Activated gamma-delta T cell treated with Interleukin-2 at 50 U/mL for 16 hours (primary cell): ENCODE measurements at places on chromosomes 3 and 15.
A peak's percentile ranks its signal among the peaks of the same experiment; 100 is the strongest.

DNA sequence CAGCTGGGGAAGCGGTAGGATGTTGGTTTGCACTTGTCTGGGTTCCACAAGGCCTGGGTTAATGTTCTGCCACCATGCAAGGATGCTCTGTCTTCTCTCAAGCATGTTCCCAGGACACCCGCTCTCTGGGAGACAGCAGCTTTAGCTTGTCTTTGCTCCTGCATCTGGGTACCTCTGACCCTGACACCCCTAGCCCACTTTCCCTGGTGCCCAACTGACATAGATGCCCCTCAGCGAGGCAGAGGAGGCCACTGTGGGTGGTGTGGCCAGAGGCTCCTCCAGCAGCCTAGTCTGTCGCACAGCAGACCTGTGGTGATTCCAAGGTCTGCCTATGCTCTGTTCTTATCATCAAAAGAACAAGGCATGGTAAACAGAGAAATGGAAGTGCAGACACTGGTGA lies 83.6 kb upstream of the ALDH1L1 start:
- DNase-seq = no peak

GRCh38 chr15:66855041-66855440 lies 153.0 kb downstream of the SMAD6 start:
- no peak for DNase-seq

GRCh38 chr3:139357899-139358298 lies 14.1 kb downstream of the MRPS22 start:
- DNase-seq = no peak

DNA sequence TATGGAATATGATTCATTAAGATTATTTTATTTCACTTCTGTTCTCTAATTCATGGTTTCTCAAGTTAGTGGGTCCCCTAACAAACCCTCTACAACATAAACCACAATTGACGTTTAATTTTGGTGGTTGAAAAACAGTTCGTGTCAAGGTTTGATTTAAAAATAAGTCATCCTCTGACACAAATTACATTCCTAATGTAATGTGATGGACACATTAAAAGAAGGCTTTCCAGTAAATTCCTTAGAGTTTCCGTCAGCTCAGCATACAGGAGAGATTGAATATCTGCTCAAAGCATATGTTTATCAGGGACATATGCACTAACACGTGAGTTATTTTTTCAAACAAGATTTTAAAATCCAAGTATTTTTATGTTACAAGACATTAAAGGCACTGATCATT lies 626.5 kb upstream of the ADAMTS9 start:
- DNase-seq = no peak

- DNase-seq = no peak
These were observed 635 bp downstream of the CD276 start for GRCh38 chr15:73684581-73685455.

GRCh38 chr3:129934234-129935123 lies 40.0 kb upstream of the TRH start:
- peak; percentile 17 for DNase-seq

- no peak for DNase-seq
These were observed 42.0 kb downstream of the FRMD4B start for GRCh38 chr3:69343875-69344274.

DNA sequence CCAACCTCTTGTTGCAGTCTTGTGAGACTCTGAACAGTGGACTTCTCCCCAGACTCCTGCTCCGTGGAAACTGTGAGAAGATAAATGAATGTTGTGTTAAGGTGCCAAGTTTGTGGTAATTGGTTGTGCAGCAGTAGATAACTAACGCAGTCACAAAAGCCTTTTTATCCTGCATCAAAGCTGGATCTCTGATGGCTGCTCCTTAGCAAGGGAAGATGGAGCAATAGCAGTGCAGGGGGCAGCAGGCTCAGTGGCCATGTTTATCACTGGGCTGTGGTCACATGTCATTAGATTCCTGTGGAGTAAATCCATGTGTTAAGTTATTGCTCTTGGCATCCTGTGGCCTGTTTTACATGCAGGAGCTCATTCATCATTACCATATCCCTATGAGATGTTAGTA lies 13.5 kb downstream of the CMTM7 start:
- DNase-seq = no peak

GRCh38 chr3:64575211-64575844 lies 112.5 kb downstream of the ADAMTS9 start:
- DNase-seq = no peak

- no peak for DNase-seq
These were observed 41.6 kb upstream of the STRIT1 start for GRCh38 chr3:155334914-155335723.

GRCh38 chr3:106809623-106810299 lies 567.5 kb upstream of the CCDC54 start:
- no peak for DNase-seq

DNA sequence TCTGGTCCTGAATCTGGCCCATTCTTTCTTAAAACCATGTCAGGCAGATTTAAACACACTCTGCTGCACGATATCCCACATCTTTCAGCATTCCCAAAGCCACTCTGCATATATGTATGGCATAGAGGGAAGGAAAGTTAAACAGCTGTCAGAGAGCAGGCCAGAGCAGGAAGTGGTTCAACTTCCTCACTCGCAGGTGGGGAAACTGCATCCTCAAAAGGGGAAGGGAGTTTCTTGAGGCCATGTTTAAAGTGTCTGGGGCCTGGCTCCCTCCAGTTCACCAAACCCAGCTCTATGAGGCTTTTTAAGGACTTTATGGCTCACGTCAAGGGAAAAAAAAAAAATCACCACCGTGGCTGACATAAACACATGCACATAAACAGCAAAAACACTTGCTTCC lies 123.1 kb downstream of the OPA1 start:
- DNase-seq = no peak

GRCh38 chr15:33994005-33994615 lies 25.8 kb downstream of the CHRM5 start:
- no peak for DNase-seq

DNA sequence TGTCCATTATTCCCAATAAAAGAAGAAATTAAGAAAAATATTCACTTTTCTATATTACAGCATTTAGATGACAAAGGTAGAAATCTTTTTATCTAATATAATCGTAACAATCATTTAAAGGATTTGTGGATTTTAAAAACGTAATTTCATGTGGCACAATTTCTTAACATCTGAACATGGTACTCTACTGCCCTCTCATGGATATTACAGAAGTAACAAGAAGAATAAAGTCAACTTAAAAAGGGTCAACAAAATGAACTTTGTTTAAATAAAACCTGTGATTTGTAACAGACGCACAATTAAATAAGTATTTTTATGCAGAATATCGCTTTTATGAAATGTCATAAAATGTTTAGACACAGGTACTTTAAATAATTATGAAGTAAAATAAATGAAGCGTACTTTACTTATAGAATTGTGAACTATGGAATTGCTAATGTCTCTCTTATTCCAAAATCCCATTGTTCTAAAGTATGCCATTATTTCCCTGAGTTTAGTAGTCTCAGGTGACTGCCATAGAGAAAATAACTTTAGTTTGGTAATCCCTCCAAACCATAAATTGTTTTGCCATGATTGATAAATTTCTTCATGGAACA lies 366.8 kb upstream of the ZNF385D start:
- DNase-seq = no peak

GRCh38 chr15:78536134-78536533 lies 4.1 kb upstream of the PSMA4 start:
- DNase-seq = no peak

DNA sequence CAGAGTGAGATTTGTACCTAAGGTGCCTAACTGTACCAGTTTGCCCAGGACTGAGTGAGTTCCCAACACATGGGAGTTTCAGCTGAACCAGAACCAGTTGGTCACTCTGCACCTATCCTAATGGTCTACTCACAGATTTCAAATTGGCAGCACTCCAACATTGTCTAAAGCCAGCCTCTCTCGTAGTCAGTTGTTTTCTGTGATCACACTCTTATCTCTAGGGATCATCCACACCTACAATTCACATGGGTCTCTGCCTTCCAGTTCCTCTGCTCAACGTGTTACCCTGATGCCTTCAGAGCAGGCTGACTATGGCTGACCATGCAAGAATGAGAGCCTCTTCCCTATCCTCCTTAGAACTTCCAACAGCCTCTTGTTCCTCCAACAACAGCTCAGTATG lies 624.8 kb downstream of the NTRK3 start:
- no peak for DNase-seq

DNA sequence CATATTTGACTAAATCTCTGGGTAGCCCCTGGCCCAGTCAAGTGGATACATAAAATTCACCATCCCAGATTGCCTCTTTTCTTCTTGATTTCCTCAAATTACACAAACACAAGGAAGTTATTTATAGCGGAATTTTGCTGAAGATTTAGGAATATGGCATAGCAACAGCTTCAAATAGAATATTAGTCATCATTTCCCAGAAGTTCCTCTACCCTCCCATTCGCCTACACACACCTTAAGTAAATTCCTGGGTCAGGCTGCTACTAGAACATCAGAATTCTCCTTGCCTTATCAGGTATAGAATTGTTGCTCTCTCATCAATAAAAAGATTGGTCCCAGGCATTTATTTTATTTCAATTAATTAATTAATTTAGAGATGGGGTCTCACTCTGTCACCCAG lies 31.6 kb downstream of the MESD start:
- DNase-seq = no peak

GRCh38 chr15:63879995-63880394 lies 46.2 kb upstream of the HERC1 start:
- no peak for DNase-seq

GRCh38 chr3:23084367-23084766 lies 118.8 kb upstream of the UBE2E2 start:
- DNase-seq = no peak

DNA sequence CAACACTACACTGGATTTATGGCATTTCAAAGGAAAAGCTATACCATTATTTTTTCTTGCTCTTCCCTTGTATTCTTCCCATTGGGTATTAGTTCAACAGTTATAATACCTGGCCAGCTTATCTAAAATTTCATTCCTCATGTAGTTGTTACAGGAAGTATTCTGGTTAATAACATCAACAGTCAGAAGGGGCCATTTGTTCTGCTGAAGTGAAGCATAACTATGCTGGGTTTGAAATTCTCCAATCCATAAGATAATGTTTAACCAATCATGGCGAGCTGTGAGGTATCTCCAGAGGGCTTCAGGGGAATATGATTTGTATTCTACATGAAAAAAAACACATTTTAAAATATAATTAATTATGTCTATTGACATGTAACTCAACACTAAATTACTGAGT lies 43.4 kb downstream of the SPG11 start:
- no peak for DNase-seq

DNA sequence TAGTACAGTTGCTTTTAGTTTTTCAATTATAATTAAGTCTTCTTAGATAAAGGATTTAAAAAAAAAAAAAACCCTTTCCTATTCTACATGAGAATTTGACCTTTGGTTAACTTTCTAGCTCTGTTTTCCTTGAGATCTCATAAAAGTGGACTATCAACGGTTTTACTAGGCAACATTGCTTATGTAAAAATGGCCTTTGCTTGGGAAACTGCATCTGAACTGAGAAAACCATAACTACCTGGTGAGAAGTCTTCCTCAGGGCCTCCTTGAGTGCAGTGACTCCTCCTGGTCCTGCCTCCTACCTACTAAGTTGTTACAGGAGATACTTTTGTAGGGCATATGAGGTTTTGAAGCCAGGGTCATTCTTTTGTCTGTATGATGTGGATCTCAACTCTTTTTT lies 42.1 kb upstream of the ACVR2B start:
- DNase-seq = no peak

DNA sequence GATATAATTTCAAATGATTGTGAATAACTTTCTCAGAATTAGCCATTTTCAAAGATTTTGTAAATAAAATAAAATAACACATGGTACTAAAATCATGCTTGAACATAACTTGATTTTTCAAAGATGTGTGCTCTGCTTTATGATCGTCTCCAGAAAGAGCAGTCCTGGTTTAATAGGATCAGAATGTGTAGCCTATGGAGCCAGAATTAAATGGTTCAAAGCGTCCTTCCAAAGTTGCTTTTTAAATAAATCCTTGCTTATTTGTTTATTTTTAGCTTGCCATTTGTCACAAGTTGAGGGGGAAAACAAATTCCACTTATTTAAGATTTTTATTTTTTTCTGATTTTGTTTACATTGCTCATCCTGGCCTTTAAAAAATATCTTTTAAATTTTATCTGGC lies 123.7 kb upstream of the SPRED1 start:
- no peak for DNase-seq

GRCh38 chr3:14467814-14468620 lies 65.6 kb downstream of the SLC6A6 start:
- DNase-seq = peak; percentile 47

DNA sequence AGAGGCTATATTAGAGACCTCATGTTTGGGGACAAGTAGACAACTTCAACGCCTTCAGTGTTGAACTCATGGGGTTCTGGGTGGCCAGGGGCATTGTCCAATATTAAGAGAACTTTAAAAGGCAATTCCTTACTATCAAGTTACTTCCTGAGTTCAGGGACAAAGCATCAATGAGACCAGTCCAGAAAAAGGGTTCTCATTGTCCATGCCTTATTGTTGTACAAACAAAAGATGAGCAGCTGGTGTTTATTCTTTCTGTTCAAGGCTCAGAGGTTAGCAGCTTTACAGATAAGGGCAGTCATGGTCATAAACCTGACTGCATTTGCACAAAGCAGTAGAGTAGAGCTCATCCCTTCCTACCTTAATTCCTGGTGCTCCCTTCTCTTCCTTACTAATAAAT lies 18.5 kb upstream of the PDHB start:
- DNase-seq = no peak

DNA sequence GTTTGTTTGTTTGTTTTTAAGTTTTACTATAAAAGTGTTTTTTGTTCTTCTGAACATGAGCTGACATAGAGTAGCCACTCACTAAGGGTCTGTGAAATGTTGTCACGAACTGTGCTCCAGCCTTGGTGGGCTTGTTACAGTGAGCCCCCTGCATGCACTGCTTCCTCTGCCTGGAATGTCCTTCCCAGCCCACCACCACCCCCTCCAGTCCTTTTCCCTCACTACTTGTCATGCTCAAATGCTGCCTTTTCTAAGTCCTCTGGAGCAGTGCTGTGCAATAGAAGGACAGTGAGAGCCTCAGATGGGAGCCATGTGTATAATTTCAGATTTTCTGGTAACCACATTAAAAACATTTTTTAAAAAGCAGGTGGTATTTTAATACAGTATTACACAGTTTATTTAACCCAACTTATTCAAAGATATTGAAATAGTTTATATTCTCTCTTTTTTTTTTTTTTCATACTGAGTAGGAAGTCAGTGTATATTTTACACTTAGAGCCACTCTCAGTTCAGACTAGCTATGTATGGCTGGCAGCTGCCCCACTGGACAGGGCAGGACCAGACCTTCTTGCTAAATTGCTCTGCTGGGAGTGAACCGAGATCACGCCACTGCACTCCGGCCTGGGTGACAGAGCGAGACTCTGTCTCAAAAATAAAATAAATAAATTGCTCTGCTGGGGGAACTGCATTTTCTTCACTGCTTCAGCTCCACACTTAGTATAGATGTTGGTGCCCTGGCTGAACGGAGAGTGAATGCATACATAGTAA lies 26.9 kb downstream of the MKRN2OS start:
- no peak for DNase-seq

DNA sequence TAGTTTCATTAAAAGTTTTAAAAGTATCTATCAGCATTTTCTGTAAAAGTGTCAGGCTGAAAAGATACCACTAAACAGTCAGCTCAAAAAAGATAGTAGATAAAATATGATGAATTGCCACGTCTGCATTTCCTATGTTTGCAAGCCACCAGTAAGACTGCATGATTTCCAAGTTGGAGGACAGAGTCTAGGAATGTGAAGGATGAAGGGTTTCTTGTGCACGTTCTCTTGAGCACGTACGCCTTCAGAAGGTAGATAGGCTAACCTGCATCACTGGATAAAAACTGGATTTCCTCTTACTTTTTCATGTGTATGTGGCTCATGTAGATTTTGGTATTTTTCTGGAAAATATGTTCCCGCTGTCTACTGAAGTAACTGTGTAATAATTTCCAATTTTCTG lies 9.9 kb upstream of the SEMA6D start:
- DNase-seq = no peak
